ENCODE measurements at places on chromosomes 4 and X.

GRCh38 chrX:107712231-107713202 is 63.1 kb downstream of the TSC22D3 start:
- peak overlapping the region; percentile 81 for H3K27ac ChIP-seq
- peaks cover 33% of the 10 kb centered on the region for H3K36me3 ChIP-seq
- H3K4me1 ChIP-seq: peaks cover 51% of the 10 kb centered on the region
- no peaks in the 10 kb centered on the region for H3K27me3 ChIP-seq
- DNase-seq: no peak
- H3K4me3 ChIP-seq: no peak overlapping the region

- peaks cover 93% of the 10 kb centered on the region for H3K27me3 ChIP-seq
- peaks cover 5% of the 10 kb centered on the region for H3K36me3 ChIP-seq
- H3K4me1 ChIP-seq: peaks cover 10% of the 10 kb centered on the region
- no peak overlapping the region for H3K27ac ChIP-seq
These were observed 6.4 kb upstream of the PITX2 start for GRCh38 chr4:110629214-110629754.

GRCh38 chr4:77187322-77187721 is 30.3 kb downstream of the CCNG2 start:
- H3K4me3 ChIP-seq: no peak overlapping the region
- H3K4me1 ChIP-seq: peaks cover 13% of the 10 kb centered on the region
- no peak overlapping the region for H3K27ac ChIP-seq
- H3K27me3 ChIP-seq: peaks cover 26% of the 10 kb centered on the region

GRCh38 chr4:102678107-102678506 is 82.7 kb downstream of the MANBA start:
- peaks cover 6% of the 10 kb centered on the region for H3K4me1 ChIP-seq
- H3K27ac ChIP-seq: no peak overlapping the region
- no peaks in the 10 kb centered on the region for H3K27me3 ChIP-seq
- no peak overlapping the region for H3K4me3 ChIP-seq

- H3K27ac ChIP-seq: no peak overlapping the region
- peaks cover 6% of the 10 kb centered on the region for H3K27me3 ChIP-seq
- peaks cover 4% of the 10 kb centered on the region for H3K4me1 ChIP-seq
- H3K4me3 ChIP-seq: no peak overlapping the region
These were observed 93.4 kb downstream of the NHSL2 start for GRCh38 chrX:72003811-72004750.

- H3K4me1 ChIP-seq: no peaks in the 10 kb centered on the region
- H3K27me3 ChIP-seq: peaks cover 3% of the 10 kb centered on the region
- DNase-seq: no peak
- H3K27ac ChIP-seq: no peak overlapping the region
These were observed 8.0 kb upstream of the ARSJ start for GRCh38 chr4:113987382-113987941.

GRCh38 chr4:113635739-113636437 is 125.7 kb downstream of the CAMK2D start:
- H3K4me3 ChIP-seq: peak overlapping the region; percentile 61
- H3K27ac ChIP-seq: peak overlapping the region; percentile 28
- H3K36me3 ChIP-seq: peaks cover 13% of the 10 kb centered on the region
- peaks cover 2% of the 10 kb centered on the region for H3K27me3 ChIP-seq
- peaks cover 51% of the 10 kb centered on the region for H3K4me1 ChIP-seq
- no peak for DNase-seq

DNA sequence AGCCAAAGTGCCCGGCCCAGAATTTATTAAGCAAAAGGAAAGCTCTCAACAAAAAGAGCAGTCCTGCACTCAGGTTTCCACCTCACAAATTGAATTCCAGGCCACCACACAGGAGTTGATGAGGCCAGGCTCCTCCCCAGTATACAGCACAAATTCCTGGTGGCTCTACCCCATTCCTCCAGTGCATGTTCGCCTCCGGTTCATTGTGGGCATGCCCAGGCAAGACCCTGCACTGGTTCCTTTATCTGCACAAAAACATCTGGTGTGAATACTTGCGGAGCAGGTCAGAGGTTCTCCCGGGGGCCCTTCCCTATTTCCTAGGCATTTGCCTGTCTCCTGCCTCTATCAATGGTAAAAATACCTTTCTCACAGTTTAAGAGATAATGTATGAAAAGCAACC is 195.2 kb upstream of the ANXA10 start:
- H3K36me3 ChIP-seq: no peaks in the 10 kb centered on the region
- no peaks in the 10 kb centered on the region for H3K27me3 ChIP-seq
- no peak overlapping the region for H3K27ac ChIP-seq
- no peak for DNase-seq
- no peaks in the 10 kb centered on the region for H3K4me1 ChIP-seq

DNA sequence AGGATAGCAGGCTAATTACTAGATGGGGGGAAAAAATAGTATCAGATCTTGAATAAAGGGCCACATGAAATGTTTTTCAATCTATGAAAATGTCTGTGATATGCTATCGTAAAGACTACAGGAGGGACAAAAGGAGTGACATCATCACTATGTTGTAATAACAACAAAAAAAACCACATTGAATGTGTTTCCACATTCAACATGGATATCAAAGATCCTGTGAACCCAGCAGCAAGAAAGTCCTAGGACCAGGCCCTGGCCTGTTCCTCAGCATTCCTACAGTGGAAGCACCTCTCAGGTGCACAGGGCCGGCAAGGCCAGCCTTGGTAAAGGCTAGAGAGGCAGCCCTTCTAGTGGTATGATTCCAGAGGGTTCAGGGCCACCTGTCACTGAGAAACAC is 118.3 kb downstream of the RELL1 start:
- no peaks in the 10 kb centered on the region for H3K27me3 ChIP-seq
- H3K36me3 ChIP-seq: no peaks in the 10 kb centered on the region
- H3K4me3 ChIP-seq: no peak overlapping the region
- no peak overlapping the region for H3K27ac ChIP-seq
- no peaks in the 10 kb centered on the region for H3K4me1 ChIP-seq
- DNase-seq: no peak

DNA sequence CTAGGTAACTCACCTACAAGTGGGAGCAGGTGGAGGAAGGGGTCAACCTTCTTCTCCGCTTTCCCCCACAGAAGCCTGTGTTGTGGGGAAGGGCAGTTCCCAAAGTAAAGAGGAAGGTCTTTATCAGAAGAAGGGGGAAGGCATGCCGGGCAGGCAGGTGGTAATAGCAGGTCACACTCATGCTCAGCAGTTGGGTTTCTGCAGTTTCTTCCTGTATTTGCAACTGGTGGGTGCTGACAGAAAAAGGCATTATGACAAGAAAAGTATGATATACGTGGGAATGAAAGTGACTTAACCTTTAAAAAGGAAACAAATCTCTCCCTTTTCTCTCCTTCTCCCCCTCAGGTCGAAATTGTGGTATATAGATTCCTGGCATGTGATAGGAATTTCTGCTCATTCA is 3.7 kb downstream of the MTMR1 start:
- H3K4me1 ChIP-seq: peaks cover 41% of the 10 kb centered on the region
- H3K4me3 ChIP-seq: peak overlapping the region; percentile 51
- H3K27me3 ChIP-seq: no peaks in the 10 kb centered on the region
- peaks cover 16% of the 10 kb centered on the region for H3K36me3 ChIP-seq
- peak; percentile 10 for DNase-seq
- peak overlapping the region; percentile 49 for H3K27ac ChIP-seq

DNA sequence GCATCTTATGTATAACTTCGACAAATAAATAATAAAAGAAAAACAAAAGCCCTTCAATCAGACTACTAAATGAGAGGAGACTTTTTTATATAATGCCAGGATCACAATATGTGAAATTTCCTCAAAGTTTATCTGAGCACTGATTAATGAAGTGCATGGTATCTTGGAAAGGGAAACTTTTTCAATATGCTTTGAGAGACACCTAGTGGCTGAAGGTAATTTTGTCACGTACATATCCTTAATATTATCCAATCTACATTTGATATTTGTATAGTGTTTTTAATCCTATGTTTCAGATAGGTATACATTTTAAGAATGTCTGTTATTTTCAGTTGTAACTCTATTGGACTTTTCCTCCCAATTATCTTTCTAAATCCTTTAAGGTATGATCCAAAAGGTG is 146.8 kb downstream of the KLHL4 start:
- H3K36me3 ChIP-seq: no peaks in the 10 kb centered on the region
- no peaks in the 10 kb centered on the region for H3K4me1 ChIP-seq
- DNase-seq: no peak
- H3K4me3 ChIP-seq: no peak overlapping the region
- H3K27ac ChIP-seq: no peak overlapping the region
- H3K27me3 ChIP-seq: no peaks in the 10 kb centered on the region

- H3K4me3 ChIP-seq: no peak overlapping the region
- no peaks in the 10 kb centered on the region for H3K36me3 ChIP-seq
- H3K27ac ChIP-seq: no peak overlapping the region
- no peaks in the 10 kb centered on the region for H3K4me1 ChIP-seq
- H3K27me3 ChIP-seq: peaks cover 2% of the 10 kb centered on the region
These were observed 52.2 kb downstream of the AFM start for GRCh38 chr4:73533515-73534422.

GRCh38 chrX:48617542-48618340 is 20.4 kb downstream of the WDR13 start:
- H3K4me1 ChIP-seq: no peaks in the 10 kb centered on the region
- H3K27me3 ChIP-seq: peaks cover 6% of the 10 kb centered on the region
- no peaks in the 10 kb centered on the region for H3K36me3 ChIP-seq

DNA sequence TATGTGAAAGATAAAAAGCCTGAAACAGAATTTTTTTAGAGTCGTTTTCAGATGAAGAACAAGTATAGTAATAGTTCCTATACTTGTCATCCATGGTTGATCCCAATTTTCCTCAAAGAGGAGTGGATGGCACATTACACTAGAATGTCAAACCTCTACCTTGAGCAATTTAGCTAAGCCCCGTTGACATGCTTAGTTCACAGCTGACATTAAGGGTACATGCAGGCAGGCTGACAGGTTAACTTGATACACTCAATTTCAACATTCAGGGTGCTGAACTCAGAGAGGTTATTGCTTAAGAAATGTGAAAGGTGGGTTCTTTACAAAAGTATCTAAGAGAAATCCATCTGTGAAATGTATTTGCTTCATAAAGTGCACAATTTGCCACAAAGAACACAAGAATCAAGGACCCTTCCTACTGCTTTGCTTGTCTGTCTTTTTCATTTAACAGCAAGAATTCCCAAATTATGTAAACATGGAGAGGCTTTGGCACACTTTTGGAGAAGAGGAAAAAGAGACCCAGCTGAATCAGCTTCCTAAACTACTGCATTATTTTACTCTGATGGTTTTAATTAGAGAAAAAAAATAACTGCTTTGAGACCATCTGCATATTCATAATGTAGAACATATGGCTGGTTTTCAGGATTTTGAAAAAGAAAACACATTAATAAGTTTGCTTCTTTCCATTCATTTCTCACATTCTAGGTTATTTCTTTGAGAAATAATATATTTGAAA is 122.5 kb upstream of the DDIT4L start:
- no peak for DNase-seq
- no peak overlapping the region for H3K4me3 ChIP-seq
- no peaks in the 10 kb centered on the region for H3K36me3 ChIP-seq
- H3K27me3 ChIP-seq: peaks cover 2% of the 10 kb centered on the region

DNA sequence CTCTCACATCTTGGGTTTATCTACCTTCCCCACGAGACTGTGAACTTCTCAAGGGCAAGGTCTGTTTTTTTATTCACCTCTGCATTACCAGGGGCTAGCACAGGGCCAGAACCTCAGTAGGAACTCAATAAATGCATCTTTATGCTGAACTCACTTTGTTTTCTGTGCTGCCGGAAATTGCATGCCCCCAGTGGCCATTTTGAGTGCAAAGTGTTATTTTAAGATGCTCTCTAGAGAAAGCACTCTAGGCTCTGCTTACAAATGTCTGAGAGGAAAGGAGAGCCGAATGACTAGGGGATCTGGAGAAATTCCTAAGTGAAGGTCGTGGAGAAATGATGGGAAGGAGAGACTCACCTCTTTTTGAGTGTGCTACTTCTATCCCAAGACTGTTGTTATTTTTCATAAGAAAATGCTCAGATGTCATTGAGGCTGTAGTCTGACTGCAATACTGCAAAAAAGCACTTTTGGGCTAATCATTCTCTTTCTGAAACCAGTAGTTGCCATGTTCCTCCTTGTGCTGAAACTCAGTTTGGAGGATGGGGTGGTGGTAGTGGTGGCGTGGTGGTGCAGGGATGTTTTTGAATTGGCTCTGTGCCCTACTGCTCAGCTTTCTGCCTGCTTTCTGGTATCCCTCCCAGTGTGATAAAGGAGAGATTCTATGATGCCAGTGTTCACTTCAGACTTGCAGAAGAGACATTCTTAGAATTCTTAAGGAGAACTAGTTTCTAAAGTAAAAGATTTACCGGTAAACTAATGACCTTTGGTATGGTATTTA is 41.3 kb downstream of the DOCK11 start:
- peaks cover 13% of the 10 kb centered on the region for H3K36me3 ChIP-seq
- H3K27me3 ChIP-seq: no peaks in the 10 kb centered on the region
- H3K27ac ChIP-seq: peak overlapping the region; percentile 90

- H3K27me3 ChIP-seq: peaks cover 48% of the 10 kb centered on the region
- DNase-seq: no peak
- H3K36me3 ChIP-seq: no peaks in the 10 kb centered on the region
- H3K4me3 ChIP-seq: no peak overlapping the region
- no peaks in the 10 kb centered on the region for H3K4me1 ChIP-seq
- H3K27ac ChIP-seq: no peak overlapping the region
These were observed 38.5 kb upstream of the PDLIM5 start for GRCh38 chr4:94413085-94413840.

DNA sequence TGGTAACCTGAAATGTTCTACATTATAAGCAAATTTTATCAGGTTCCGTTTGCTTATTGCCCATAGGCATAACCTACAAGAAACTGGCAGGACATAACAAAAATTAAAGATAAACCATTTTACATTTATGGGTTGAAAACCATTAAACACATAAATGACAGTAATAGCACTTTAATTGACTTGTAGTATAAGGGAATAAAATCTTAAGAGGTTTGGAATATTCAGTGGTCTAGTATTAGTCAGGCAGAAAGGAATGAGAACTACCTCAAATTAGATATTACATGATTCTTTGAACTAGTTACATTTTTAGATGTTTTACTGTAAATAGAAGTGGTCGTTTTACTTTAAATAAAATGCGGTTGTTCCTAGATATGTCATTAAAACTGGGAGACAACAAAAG is 111.9 kb downstream of the ADAMTS3 start:
- H3K27me3 ChIP-seq: no peaks in the 10 kb centered on the region
- H3K27ac ChIP-seq: no peak overlapping the region
- DNase-seq: no peak
- H3K4me1 ChIP-seq: no peaks in the 10 kb centered on the region
- no peak overlapping the region for H3K4me3 ChIP-seq

DNA sequence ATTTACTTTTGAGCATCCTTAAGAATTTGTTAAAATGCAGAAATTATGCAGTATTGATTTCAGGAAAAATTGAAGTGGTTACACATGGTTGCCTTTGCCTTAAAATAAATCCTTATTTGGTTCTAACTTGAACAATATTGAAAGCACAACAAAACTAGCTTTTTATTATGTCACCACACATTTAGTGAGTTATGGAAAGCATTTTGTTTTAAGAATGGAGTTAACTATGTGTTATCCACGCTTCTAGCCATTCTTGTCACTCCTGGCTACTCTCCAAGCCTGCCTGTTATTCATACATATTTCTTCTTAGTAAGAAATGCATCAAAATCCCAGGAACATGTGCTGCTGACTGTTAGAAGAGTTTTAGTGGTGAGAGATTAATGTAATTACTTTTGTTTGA is 73.9 kb downstream of the FAT4 start:
- no peak overlapping the region for H3K4me3 ChIP-seq
- H3K36me3 ChIP-seq: no peaks in the 10 kb centered on the region
- H3K4me1 ChIP-seq: no peaks in the 10 kb centered on the region
- H3K27me3 ChIP-seq: no peaks in the 10 kb centered on the region
